ENCODE measurements at places on chromosomes 11 and 22.

- no peak for DNase-seq
Measured at GRCh38 chr11:128361451-128362020, 225.8 kb downstream of the ETS1 start.

GRCh38 chr11:119093942-119094815 lies 7.5 kb downstream of the DPAGT1 start:
- peak; percentile 73 for DNase-seq

DNA sequence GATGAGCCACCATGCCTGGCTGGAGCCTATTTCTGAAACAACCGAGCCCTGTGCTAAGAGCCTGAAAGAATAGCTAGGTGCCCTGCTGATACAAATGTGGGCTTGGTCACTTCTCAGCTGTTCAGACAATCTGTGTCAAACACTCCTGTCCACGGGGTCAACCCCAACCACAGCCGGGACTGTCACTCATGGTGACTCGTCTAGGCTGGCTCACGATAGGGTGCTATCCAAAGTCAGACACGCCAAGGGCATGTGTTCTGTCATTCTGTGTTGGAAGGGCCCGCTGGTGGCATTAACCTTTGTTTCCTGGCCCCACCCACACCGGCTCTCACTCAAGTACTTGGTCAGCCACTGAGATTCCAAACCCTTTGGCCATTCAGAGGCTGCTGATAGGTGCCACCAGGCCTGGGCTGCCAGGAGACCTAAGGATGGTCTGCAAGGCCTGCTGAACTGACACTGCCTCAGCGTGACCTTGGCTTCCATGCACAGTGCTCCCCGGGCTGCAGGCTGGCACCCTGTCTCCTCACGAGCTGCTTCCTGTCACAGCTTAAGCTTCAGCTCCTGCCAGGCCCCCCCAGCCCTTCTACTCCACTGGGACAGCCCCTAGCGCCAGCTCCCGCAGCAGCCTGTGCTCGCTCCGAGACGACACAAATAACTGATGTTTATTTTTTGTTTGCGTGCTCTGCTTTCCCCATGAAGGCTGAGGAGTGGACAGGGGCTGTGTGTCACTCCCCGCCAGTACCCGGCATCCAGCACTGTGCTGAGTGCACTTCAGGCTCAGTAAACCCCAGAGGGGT lies 14.2 kb upstream of the CDC42BPG start:
- peak; percentile 39 for DNase-seq

GRCh38 chr22:49208768-49209252 lies 618.9 kb downstream of the BRD1 start:
- no peak for DNase-seq

GRCh38 chr11:111694851-111695250 lies 71.3 kb downstream of the PPP2R1B start:
- DNase-seq = no peak

DNA sequence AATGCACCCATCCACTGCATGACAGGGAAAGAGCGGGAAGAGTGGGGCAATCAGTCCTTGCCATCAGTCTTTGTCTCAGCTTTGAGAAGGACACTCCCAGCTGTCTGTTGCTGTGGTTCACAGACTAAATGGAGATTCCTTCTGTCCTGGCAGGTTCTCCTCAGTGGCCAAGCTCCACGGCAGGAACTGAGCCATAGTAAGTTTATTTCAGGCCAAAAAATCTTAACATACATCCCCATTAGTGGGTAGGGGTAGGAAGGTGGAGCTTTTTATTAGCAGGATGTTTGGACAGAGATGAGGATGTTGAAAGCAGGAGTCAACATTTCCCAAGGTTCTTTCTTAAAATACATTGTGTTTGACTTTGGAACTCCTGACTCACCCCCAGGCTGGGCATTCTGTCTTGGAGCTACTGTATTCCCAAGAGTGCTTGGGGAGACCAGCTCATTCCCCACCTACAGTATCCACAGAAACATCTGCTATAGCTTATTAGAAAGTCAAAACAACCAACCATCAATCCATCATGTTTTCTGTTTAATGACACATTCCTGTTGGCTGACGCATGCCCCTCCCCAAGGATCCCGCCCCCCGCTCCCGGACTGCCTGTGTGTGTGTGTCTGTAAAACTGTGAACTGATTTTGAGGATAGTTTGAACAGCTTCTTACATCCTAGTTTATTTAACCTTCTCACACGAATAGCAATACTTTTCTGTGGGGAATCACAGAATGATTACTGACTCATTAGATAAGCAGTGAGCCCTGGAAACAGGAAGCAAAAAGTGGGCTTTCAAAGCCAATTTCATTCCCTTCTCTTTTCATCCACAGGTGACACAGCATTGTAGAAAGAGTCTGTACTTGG lies 109.5 kb downstream of the CCDC81 start:
- peak; percentile 82 for DNase-seq

All from left hindlimb (tissue), 1 donor.